Mammary epithelial cell (primary cell): ENCODE measurements at places on chromosomes 6 and 20. TPM values are rescaled to one million over a fixed set of nuclear protein-coding genes. Genes with fewer than 3 reads are reported as not detected.

Gene SLC17A2
- not detected for total RNA-seq

Gene HLA-DOA
- total RNA-seq: 0.08 TPM in 1 of 2 replicates, not detected in the other

Gene TP53TG5
- total RNA-seq: not detected in 2 replicates

Gene MICB
- 5.3 TPM for total RNA-seq

Gene LATS1
- total RNA-seq: 19.8 TPM

Gene GHRH
- total RNA-seq: not detected in 2 replicates

Gene TTLL9
- 0.17 TPM for total RNA-seq

Gene NT5E
- total RNA-seq: 210 and 228 TPM in 2 replicates

Gene SDCBP2
- 7.2 and 9.1 TPM in 2 replicates for total RNA-seq

Gene CNR1
- not detected for total RNA-seq

Gene MAK
- total RNA-seq: 0.12 TPM in 1 of 2 replicates, not detected in the other

Gene C6orf52
- 0.50 TPM for total RNA-seq

Gene MUC21
- not detected for total RNA-seq

Gene ZNF831
- total RNA-seq: not detected

Gene TGM3
- total RNA-seq: not detected in 2 replicates

DNA sequence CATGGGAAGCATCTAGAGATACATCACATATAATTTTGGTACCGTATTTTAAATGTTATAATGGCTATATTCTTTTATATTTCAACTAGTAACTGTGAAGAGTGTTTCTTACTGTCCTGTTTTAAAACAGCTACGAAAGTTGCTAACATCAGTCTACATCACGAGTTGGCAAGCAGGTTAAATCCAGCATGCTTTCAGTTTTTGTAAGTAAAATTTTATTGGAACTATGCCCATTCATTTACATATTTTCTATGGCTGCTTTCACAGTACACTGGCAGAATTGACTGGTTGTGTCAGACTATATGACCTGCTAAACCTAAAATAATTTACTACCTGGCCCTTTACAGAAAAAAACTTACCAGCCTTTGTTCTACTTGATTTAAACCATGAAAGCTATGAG lies 478.1 kb downstream of the PHF3 start:
- DNase-seq: no peak

GRCh38 chr6:71279321-71279720 lies 9.3 kb upstream of the OGFRL1 start:
- no peak for DNase-seq

- peak; percentile 39 for DNase-seq
These were observed 56.3 kb downstream of the TSHZ2 start for GRCh38 chr20:53028337-53029007.

DNA sequence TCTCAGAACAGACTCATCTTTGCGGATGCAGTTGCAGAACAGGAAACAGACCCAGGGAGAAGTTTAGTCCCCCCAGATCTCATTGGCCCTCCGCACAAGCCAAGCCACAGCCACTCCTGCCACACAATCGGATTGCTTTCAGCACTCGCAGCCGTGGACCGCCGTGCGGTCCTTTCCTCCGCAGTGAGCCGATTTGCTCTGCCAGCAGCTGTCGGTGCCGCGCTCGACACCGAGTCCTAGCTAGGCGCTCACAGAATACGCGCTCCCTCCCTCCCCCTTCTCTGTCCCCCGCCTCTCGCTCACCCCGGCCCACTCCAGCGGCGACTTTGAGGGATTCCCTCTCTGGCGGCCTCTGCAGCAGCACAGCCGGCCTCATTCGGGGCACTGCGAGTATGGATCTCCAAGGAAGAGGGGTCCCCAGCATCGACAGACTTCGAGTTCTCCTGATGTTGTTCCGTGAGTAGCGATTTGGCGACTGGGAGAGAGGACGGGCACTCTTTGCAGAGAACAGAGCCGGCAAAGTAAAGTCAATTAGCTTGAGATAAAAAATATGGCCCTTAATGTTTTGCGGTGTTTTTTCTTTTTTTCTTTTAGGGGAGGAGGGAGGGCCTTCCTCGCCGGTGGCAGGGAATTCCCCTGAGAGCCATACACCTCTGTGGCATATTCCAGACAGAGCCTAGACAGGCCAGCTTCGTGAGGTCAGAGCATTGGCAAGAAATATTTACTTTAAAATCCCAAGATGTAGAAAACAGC lies at the start of gene LAMP5:
TSS of gene LAMP5 (plus strand) at position 130 of the 753 bp plus-strand sequence. CDS start at position 393, 263 bp downstream.
- no peak for DNase-seq

DNA sequence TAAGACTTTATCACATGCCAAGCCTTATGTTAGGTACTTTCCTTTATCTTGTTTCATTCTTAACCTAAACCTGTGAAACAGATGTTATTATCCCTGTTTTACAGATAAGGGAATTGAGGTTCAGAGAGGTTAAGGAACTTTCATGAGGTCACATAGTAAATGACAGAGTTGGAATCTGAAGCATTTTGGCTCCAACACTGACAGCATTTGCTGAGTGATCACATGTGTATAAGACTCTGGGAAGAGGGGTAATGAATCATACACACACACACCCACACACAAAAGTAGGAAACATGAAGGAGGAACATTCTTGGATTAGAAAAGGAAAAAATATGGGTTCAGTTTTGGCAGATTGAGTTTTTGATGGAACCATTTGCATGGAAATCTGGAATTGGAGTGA lies 212.5 kb downstream of the GJA1 start:
- DNase-seq: peak; percentile 12

DNA sequence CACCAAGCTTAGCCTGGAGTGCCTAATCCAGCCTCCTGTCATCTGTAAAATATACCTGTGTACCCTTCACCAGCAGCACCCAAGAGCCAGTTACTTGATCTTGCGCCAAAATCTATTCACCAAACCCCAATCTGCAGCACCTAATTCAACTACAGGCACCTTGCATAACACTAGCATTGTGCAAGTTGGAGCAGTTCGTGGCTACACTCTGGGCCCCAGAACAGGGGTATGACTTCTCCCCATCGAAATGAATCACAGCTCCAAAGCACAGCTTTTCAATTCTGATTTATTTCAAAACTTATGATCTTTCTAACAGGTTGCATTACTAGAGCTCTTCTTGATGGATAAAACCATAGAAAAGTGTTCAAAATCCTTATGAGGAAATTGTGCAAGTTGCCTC lies 100.4 kb upstream of the TCF21 start:
- DNase-seq: peak; percentile 23

- DNase-seq: no peak
These were observed 223.4 kb upstream of the FOXQ1 start for GRCh38 chr6:1088492-1089001.

DNA sequence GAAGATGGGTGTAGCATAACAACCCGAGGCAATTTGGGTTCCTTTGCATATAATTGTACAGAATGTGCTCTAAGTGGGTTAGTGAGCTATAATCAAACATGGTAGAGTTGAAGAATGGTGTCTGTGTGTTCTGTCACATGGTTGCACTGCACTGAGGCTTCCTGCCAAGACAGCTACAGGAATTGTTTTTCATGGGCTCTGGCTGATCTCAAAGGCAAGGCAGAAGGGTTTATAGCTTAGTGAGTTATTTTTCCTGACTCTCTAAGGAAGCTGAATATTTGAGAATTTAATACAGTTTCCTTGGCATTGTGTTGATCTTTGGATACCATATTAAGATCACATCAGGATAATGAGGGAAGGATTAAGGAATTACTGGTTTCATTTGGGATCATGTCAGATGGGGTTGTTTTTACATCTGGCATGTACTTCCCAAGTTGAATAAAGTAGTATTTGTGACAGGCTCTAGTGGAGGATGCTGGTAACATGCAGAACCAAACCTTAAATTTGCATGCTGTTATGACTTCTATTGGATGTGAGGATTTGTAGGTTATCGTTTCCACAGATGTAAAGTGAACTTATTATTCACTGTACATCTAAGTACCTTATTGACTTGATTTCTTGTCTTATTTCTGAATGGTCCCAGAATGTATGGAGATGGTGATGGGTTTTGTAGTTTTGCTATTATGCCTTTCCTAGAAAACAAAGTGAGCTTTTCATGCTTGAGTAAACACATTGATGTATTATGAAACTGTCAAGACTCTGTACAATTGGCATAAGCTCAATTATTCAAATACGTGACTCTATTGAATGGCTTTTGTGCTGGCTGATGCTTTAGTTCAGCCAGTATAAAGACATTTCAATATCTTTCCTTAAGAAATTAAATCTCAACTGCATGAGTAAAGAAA lies 43.3 kb downstream of the LRRC1 start:
- no peak for DNase-seq

- no peak for DNase-seq
These were observed 24.6 kb downstream of the RAMACL start for GRCh38 chr6:166561771-166562359.

- DNase-seq: peak; percentile 44
These were observed 5.1 kb downstream of the KCNS1 start for GRCh38 chr20:45095805-45096238.

- no peak for DNase-seq
These were observed 124.1 kb downstream of the HS3ST5 start for GRCh38 chr6:114218437-114219340.

GRCh38 chr6:146950351-146950835 lies 253.8 kb upstream of the STXBP5 start:
- DNase-seq: no peak

- DNase-seq: no peak
These were observed 595 bp upstream of the SRF start for GRCh38 chr6:43170417-43170930.

DNA sequence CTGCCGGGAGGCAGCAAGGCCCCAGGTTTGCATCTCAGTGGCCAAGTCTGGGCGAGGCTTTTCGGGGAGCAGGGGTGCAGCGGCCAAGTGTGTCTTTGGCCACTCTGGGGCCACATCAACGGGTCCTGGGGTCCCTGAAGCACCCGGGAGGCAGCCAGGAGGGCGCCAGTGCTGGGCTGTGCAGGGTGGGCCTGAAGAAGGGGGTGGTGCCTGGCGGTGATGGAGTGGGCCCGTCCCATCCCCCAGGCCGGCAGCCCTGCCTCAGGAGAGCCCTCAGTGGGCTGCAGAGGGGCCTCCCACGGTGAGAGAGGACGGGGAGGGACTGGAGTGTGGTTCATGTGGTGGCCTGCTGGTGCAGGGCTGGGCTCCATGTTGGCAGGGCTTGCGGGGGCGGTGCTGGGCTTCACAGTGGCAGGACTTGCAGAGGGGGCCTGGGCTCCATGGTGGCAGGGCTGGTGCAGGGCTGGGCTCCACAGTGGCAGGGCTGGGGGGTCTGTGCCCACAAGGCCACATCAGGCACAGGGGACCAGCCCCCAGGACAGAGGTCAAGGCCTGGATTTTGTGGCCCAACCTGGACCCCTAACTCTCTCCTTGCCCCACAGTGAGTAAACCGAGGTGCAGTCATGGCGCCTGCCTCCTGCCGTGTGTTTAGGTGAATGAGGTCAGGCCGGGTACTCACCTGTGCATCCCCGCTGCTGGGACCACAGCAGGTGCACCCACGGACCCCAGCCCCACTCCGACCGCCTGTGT lies 10.5 kb upstream of the BHLHE23 start:
- no peak for DNase-seq

DNA sequence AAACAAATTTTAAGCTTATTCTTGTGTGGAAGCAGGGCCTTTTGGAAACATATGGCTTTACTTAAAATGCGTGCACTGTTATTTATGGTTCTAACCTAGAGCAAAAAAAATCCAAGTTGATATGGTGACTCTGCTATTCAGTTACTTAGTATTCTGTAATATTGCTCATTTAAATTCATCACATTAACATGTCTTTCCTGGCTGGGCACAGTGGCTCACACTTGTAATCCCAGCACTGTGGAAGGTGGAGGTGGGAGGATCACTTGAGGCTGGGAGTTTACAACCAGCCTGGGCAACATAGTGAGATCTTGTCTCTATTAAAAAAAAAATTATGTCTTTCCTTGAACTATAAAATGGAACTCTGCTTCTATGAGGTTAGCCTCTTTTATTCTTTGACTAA lies 57.8 kb upstream of the SDHAF4 start:
- no peak for DNase-seq

- DNase-seq: no peak
These were observed 79.3 kb downstream of the CAP2 start for GRCh38 chr6:17472653-17473183.

DNA sequence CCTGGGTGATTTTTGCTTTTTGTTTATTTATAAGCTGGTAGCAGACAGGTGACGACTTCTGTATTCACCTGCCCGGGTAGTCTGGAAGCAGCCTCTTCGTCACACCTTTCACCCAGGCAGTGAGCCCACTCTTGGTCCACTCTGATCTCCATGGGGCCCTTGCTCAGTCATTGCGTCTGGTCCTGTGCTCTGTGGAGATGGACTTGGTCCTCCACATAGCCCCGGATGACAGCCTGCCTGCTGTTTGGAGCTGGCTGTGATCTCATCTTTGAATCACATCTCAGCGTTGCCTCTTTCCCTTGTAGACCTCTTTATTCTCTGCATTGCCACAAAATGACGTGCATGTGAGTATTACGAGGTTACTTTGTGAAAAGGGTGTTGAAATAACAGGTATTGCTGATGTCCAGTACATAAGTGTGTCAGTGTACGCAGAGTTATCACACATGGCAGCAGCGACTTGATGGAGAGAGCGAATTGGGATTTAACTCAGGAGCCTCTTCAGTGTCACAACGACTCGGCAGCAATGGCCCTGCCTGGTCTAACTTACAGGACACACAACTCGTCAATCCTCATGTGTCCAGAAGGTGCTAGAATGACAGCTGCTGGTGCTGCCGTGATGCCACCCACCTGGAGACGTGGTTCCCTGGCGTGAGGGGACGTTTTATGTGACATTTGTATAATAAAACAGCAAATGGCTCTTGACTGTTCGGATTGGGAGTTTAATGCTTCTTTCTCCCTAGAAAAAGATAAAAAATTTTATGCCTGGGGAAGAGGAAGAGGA lies 24.2 kb upstream of the FRMD1 start:
- DNase-seq: no peak

DNA sequence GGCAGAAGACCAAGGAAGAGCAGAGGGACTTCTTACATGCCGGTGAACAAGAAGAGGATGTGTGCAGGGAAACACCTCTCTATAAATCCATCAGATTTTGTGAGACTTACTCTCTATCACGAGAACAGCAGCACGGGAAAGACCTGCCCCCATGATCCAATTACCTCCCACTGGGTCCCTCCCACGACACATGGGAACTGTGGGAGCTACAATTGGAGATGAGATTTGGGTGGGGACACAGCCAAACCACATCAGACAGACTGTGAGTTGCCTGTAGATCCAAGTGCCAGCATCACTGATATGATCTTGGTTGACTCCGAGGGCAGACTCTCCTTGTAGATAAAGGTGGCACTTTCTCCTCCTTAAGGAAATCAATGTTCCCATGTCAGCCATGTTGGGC lies 414.8 kb upstream of the JARID2 start:
- DNase-seq: no peak

DNA sequence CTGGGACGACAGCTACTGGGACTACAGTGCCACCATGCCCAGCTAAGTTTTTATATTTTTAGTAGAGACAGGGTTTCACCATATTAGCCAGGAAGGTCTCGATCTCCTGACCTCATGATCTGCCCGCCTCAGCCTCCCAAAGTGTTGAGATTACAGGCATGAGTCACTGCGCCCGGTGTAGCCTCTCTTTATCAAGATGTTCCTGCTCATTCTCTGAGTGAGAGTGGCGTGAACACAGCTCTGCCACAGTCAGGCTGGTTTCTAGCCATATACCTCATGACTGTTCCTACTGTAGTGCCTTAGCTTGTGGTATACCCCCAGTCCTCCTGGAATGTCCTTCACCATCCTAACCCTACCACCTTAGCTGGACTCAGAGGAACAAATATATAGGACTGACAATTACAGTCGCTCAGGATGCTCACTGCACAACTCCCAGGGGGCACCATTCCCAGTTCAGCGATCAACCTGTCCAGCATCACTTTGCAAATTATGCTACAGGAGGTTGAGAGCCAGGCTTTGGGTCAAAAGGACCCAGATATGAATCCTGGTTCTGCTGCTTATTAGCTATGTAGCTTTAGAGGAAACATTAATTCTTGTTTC lies 86.3 kb downstream of the CHMP4B start:
- no peak for DNase-seq
